ENCODE measurements at places on chromosomes 12 and 14.

DNA sequence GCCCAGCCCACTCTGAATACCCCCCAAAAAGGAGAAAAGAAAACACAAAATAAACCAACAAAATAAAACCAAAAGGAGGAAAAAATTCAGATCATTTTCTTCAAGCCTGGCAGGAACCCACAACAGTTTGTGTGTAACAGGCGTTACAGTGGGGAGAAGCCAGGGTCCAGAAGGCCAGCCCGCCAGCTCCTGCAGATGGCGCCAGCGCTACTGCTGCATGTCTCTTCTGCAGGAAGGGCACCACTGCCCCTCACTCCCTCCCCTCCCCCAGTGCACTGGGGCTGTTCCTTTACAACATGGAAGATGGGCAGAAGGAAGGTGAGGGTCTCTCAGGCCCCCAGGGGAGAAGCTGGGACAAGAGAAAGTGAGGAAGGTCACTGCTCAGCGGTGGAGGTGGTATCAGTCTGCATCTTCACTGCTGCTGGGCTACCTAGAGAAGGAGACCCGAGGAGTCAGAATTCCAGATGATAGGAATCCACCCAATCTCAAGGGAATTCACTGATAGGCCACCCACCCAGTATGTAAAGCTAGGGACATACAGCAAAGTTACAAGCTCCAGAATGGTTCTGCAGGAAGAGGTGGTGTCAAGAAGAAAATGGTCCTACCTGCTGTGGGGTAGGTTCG, 2.3 kb upstream of the NOP2 start:
- peak; percentile 45 for DNase-seq

GRCh38 chr12:33357181-33357580, 82.4 kb downstream of the SYT10 start:
- no peak for DNase-seq

DNA sequence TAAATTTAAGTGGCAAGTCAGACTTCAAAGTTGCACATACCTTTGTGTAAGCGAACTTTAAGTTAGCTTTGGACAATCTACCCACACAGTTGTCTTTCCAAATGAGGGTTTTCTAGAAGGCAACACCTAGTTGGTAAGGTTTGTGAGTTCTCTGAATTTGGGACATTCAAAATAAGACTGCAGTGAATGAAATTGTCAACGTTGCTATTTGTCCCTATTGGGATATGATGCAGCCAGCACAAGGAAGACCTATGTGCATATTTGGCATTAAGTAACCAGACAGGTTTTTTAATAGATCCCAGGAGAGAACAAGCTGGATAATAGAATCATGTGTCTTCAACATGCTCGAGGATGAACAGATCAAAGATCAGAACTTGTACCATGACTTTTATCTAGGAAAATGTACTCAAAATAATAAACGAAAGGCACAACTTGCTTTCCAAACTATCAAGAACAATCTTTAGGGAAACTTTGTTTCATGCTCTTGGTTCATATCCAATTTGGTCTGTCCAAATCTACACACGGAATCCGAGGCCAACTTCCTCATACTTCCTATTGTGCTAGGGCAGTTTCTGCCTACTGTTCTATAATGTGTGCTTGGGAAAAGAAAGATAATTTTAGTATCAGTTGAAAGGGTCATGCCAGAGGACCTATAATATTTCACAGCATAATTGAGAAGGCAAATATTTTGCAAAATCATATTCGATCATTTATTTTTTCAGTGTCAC, 284.2 kb upstream of the SOX5 start:
- no peak for DNase-seq

- no peak for DNase-seq
Observed at GRCh38 chr12:92549516-92549915, 153.3 kb upstream of the PLEKHG7 start.

DNA sequence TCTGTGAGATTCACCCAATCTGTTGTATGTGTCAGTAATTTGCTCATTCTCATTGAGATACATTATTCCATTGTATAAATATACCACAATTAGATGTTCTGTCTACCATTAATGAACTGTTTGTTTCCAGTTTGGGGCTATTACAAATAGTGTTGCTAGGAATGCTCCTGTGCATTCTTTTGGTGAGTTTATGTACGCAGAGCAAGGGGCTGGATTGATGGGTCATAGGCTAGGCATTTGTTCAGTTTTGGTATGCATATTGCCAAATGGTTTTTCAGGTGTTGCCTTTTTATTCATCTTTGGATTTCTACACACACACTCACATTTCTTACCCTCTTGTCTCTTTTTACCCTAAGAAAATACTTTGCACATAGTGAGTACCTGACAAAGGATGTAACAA, 93.4 kb downstream of the GPATCH2L start:
- no peak for DNase-seq

DNA sequence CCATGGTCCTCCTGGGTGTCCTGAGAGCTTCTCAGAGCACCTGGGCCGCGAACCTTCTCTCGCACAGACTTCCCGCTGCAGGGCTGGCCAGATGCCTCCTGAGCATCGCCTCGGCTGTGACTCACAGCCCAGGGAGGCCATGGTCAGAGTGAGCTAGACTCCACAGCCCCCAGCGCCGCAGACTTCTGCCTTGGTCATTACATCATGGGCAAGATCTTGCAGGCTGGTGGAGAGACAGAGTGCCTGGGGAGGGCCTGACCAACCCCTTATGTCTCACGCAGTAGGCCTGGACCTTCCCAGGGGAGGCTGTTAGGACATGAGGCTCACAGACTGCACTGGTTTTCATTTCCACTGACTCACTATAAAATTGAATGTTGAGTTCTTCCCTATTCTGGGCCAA, 41.8 kb downstream of the SMOC1 start:
- DNase-seq = no peak

DNA sequence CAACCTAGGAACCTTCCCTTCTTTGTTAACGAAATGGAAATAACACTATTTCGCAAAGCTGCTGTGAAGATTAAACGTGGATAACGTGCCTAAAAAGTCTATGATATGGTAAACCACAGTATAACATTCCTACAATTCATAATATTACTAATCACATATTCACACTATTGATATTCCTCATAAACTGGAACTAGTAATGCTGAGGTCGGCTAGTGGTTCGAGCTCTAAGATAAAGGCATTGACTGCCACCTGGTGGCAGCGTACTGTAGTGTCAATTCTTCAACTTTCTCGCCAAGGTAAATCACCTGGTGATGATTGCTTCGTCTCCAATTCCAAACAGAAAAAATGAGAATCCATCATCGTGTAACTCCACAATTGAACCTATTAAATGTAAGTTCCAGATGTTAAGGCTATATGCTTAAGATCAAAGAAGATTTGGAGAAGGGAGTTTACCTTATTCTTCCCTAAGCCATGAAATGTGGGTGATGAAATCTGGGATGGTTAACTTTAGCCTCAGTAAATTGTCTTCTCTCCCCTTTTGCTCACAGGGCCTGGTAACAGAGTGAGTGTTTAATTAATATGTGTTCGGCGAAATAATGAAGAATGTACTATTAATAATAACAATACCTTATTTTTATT, 197.5 kb upstream of the TMEM132C start:
- no peak for DNase-seq

DNA sequence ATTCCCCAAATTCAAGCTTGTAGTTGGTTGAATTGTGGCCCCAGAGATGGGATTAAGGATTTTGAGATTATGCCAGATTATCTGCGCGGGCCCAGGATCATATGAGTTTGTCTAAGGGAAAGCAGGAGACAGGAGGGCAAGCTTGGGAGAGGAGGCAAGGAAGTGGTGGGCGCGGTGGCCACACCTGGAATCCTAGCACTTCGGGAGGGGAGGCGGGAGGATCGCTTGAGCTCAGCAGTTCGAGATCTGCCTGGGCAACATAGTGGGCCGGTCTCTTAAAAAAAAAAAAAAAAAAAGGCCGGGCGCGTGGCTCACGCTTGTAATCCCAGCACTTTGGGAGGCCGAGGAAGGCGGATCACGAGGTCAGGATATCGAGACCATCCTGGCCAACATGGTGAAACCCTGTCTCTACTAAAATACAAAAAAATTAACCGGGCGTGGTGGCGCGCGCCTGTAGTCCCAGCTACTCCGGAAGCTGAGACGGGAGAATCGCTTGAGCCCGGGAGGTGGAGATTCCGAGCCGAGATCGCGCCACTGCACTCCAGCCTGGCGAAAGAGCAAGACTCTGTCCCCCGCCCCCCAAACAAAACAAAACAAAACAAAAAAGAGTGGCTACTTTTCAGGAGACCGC, 881 bp upstream of the PUS1 start:
- DNase-seq = peak; percentile 40

DNA sequence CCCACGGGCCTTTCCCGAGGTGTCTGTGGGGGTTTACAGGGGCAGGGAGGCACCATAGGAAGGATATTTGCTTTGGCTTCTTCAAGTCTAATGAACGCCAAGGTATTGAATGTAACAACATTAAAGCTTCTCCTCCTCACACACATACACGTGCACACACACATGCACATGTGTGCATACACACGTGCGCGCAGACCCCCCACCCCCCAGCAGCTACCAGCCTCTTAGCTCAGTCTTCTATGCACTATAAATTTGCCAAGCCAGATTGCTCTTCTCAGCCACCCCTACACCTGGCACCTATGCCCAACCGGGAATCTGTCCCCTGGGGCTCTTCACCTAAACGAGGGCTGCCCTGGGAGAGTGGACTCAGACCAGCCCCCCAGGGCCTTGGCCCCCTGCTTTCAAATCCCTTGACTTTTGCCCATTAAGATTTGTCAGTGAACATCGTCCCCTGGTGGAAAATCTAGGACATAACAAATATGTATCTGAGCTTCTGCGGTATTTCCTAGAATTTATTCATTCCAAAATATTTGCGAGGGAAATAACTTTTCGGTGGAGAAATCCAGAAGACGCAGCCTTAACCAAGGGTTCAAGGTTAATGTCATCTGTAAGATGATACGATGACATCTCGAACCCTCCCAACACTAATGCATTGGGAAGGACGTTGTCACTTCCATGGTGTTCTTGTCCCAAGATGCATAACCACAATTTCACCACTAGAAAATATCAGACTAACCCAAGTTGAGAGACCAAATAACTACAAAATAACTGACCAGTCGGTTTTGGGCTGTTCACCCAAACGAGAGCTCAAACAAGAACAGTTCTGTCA, 330.4 kb downstream of the MED13L start:
- DNase-seq = no peak

GRCh38 chr12:108462686-108463085, 52.4 kb upstream of the FICD start:
- no peak for DNase-seq

DNA sequence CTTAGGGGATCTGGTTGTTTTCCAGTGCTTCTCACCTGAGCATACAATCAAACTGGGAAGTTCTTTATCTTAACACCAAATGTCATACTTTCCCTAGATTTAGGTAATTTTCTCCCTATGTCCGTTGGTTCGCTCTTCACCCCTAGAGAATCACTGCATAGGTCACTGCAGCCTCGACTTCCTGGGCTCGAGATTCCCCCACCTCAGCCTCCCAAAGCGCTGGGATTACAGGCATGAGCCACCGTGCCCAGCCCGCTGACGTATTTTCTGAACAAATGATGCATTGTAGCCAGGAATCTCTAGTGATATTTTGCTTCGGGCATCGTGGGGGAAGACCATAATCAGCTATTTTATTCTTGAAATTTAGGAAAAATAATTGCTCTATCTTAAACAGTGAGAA, 1.1 kb upstream of the RPL41 start:
- no peak for DNase-seq

DNA sequence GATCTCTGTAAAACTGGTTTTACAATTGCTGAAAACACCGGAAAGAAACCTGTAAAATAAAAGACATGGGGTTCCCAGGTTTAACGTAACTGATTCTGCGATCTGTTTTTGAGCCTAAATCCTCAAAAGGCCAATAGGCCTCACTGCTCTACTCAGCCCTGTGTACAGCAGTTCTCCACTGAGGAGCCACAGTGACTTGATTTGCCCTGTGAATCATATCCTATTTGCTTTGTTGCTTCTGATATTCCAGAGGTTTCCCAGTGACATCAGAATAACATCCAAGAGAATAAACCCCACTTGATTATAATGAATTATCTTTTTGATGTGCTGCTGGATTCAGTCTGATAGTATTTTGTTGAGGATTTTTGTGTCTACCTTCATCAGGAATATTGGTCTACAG, 27.5 kb downstream of the MDM1 start:
- no peak for DNase-seq

DNA sequence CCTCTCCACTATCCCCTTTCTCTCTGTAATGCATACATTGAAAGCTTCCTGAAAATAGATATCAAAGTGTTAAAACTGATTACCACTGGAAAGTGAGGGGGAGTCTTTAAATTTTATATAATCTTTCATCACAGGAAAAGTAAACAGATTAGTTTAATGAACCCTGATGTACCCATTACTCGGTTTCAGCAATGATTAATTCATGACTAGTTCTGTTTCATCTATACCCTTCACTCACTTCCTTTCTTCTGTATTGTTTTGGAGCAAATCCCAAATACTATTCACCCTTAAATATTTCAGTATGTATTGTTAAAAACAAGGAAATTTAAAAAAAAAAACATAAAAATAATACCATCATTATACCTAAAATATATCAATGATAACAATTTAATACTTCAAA, 67.3 kb upstream of the TMCC3 start:
- no peak for DNase-seq

DNA sequence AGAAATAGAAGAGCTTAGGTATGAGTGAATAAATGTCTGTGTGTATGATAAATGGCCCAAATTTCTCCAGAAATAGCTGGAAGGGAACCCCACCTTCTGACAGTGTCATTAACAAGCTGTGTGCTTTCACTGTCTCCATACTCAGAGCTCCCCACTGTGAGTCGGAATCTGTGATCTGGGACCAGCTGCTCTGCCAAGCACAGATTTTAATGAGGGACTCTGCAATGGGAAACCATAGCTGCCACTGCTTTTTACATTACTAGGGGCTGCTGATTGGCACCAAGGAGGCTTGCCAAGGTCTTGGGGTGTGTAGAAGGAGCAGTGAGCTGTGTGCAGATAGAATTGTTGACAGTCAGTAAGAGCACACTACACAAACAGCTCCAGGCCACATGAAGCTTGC, 244.2 kb upstream of the CCDC196 start:
- no peak for DNase-seq

GRCh38 chr14:56358275-56358674, 221.3 kb upstream of the TMEM260 start:
- no peak for DNase-seq

DNA sequence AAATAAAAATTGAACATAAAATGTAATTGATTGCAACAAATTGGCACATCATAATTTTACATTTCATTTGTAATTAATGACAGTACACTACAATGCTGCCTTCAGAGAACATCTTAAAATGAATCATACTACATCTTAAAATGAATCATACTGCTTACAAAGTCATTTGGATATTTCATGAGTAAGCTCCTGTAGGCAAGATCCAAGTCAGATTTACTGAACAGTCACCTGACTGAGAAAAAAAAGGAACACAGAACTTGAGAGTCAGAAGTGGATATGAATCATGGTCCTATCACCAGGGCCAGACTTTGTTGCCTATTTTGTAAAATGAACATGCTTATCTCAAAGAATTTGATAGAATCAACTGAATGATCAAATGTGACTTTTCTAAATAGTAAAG, 32.7 kb upstream of the FBLN5 start:
- DNase-seq = no peak

DNA sequence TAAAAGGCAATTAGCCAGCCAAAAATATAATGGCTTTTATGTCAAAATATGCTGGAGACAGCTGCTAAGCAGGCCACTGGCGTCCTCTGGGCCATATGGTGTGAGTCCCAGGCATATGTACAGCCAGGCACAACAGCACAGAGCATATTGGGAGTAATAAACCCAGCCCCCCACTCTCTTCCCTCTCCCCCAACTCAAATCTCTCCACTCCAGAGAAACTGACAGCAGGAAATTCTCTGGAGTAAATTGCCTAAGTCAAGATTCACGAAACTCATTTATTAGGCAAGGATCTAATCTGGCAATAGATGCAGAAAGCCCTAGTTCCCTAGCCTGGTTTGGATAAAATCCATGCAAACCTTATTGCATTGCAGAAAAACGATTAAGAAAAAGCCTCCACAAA, 147.9 kb upstream of the SEL1L start:
- DNase-seq = no peak

Data from activated CD4-positive, CD25-positive, alpha-beta regulatory T cell treated with anti-CD3 and anti-CD28 coated beads, Interleukin-2, amount 50 U/mL, for 72 hours (primary cell).